A549 treated with AZD2906 at 1 μM for 4 hours (cell line): ENCODE measurements at places on chromosomes 6 and 20. TPM values are rescaled to one million over a fixed set of nuclear protein-coding genes. Genes with fewer than 3 reads are reported as not detected.

Gene EPM2A
- 2.2 to 3.3 TPM (median 2.8 TPM) in 5 replicates for total RNA-seq

Gene RAET1L
- 0.34 to 0.50 TPM (median 0.39 TPM) in 5 replicates for total RNA-seq

Gene UBD
- 0.41 to 1.00 TPM (median 0.54 TPM) in 5 replicates for total RNA-seq

Gene PMEPA1
- 149 to 316 TPM (median 292 TPM) in 5 replicates for total RNA-seq

Gene DDRGK1
- total RNA-seq = 78.2 to 103 TPM (median 99.3 TPM) in 5 replicates

Gene SLC22A7
- total RNA-seq = not detected in 5 replicates

Gene GPX5
- not detected in 5 replicates for total RNA-seq

Gene GPLD1
- 0.81 to 1.2 TPM (median 1.0 TPM) in 5 replicates for total RNA-seq

Gene RIMS1
- total RNA-seq = not detected in 5 replicates

Gene NTSR1
- total RNA-seq = 0.05 to 0.12 TPM (median 0.09 TPM) in 5 replicates

Gene FOXQ1
- 2.7 to 5.3 TPM (median 4.8 TPM) in 5 replicates for total RNA-seq

Gene GRM1
- 0.01 to 0.03 TPM (median 0.01 TPM) in 5 replicates for total RNA-seq

Gene ACTL10
- total RNA-seq = not detected in 5 replicates
